ENCODE measurements at places on chromosomes 16 and 17.

DNA sequence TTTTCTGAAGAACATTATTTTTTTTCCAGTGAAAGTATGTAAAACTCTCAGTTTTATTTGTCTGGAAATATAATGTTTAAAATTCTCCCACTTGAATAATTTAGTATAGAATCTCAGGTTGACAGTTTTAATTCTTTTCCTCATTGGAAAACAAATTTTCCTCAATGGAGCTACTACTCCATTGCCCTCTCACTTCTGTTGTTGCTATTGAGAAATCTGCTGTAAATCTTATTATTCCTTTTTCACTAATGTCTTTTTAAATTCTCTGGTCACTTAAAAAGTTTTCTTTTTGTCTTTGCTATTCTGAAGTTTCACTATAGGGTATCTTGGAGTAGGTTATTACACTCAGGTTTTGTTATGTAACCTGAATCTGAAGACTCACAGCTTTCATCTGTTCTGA is 216.1 kb upstream of the PMFBP1 start:
- no peak for DNase-seq

DNA sequence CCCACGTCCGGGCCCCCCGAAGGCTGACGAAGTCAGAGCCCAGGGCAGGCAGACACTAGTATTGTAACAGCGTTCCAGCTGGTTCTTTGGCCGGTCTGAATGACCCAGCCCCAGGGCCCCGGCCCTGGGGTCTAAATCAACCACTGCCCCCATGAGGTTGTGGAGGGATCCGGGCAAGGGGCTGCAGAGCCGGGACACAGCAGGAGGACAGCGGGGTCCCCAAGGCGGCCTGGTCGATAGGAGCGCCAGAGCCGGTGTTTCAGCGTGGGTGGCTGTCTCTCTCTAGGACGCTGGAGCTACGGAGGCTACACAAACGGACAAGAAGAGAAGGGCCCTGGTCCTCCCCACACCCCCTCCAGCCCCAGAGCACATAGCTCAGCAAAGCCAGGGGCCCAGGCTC is 101.8 kb downstream of the RBFOX3 start:
- DNase-seq, result no peak

DNA sequence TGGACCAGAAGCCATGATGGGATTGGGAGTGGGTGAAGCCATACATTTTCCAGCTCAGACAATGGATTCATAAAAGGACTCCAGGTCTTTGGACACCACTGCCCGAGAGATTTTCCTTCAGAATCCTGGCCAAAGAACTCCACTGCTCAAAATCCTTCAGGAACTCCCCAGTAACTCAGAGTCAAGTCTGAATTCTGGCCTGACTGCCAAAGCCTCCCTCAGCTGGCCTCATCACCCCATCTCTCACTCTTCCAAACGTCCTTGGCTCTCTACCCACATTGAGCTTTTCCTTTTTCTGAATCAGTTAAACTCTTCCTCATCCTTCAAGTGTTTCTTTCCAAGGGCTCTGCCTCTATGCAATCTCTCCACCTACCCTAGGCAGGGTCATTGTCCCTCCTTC is 1.2 kb upstream of the SEPTIN1 start:
- no peak for DNase-seq

- peak; percentile 45 for DNase-seq
Measured at GRCh38 chr17:48457080-48457836, 27.2 kb upstream of the SKAP1 start.

DNA sequence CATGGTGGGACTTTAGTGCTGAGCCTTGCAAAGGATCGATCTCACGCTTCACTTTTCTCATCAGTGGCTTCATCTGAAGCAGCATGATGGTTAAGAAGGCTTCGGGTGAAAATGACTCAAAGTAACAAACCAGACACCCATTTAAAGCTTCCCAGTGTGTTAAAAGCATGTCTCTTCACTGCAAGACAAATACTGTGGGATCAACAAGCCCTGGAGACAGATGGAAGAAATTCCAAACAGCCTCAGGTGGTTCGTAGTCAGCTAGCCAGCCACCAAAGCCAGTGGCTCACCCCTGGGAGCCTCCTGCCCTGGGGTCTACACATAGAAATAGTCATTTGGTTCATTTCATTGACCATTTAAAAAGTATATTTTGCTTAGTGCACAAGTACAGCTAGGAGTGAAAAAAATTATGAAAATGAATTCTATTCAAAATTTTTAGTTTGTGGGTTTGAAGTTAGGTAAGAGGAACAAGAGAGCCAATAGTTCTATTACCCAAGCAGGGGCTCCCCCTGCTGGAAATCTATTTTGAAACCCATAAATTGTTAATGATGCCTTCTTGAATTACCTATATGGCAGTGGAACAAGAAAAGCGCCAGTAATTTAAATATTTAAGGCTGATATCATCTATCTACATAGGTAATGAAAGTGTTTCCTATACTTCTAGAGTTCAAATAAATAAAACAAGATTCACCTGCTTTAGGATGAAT is 51.6 kb downstream of the PMP22 start:
- DNase-seq, result no peak

DNA sequence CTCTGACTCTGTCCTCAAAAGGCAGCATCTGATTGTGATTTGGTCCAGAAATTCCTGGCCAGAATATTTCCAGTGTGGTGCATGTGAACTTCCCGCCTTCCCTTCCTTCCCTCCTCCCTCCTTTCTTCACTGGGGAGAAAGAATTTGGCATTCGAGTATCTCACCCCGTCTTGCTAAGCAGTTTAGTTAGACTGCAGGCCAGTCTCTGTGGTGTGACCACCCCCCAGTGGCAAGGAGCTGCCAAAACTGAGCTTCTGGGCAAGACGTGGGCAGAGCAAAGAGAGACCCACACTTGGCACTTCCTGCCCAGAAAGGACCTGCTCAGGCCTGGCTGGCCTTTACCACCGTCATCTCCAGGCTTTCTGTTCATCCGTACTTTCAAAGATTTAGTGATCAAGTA is 36.4 kb downstream of the SNX20 start:
- DNase-seq, result no peak

GRCh38 chr16:77868478-77868877 is 80.1 kb downstream of the VAT1L start:
- DNase-seq, result no peak

DNA sequence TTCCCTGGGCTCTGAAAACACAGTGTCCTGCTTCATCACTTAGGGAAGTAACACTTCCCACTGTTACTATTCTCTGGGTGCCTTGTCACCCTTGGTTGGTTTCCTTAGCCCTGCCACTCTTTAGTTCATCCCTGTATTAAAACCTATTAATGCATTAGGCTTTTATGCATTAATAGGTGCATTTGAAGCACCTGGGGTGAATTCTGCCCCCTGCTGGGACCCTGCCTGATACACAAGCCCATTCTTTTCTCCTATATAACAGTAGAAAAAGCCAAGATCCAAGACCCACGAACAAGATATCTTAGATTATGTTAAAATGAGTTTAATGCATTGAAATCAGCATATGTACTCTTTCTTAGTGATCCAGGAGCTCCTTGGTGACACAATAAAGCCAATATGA is 235.7 kb downstream of the PMP22 start:
- no peak for DNase-seq

Measured in activated CD8-positive, alpha-beta memory T cell treated with anti-CD3 and anti-CD28 coated beads for 48 hours (primary cell).